ENCODE measurements at places on chromosomes 5 and 9. TPM values are rescaled to one million over a fixed set of nuclear protein-coding genes. Genes with fewer than 3 reads are reported as not detected.

GRCh38 chr9:133023117-133023890, 7.5 kb upstream of the GTF3C5 start:
- no peak for DNase-seq

DNA sequence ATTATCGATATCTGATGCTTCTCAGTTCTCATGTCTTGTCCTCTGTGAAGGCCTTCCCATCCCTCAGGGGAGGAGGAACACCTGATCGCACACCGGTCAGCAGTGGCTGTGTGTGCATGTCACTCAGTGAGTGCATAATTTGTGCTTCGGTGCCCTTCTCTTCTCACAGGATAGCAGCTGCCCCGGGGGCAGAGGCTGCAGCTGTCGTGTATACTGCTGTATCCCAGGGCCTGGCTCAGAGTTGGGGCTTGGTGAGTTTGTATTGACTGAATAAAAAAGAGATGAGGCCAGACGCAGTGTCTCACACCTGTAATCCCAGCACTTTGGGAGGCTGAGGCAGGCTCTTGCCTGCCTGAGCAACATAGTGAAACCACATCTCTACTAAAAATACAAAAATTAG, 49.7 kb upstream of the NCS1 start:
- no peak for DNase-seq

HMCN2 gene
- total RNA-seq: 0.22 TPM

RALGDS gene
- 36.1 TPM for total RNA-seq

PCDHB3 gene
- 0.10 TPM for total RNA-seq

- no peak for DNase-seq
Measured at GRCh38 chr9:33135031-33135461, 32.1 kb downstream of the B4GALT1 start.

DNA sequence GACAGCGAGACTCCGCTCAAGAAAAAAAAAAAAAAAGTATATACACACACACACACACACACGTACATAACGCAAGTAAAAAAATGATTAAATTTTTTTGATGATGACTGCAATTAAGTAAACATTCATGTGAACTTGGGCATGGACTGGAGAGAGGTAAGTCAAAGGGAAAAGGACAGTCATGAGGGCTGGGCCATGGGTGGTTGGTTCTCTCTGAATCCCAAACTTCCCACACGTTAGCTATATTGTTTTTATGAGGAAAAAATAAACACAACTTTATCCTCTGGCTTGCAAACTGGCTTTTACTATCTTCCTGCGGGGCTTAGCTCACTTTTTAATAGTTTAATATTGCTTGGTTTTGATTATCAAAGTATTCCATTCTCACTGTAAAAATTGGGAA, 53.7 kb downstream of the GOLM1 start:
- DNase-seq: no peak

GRCh38 chr9:120394058-120394669, 185.8 kb downstream of the CDK5RAP2 start:
- no peak for DNase-seq

DNA sequence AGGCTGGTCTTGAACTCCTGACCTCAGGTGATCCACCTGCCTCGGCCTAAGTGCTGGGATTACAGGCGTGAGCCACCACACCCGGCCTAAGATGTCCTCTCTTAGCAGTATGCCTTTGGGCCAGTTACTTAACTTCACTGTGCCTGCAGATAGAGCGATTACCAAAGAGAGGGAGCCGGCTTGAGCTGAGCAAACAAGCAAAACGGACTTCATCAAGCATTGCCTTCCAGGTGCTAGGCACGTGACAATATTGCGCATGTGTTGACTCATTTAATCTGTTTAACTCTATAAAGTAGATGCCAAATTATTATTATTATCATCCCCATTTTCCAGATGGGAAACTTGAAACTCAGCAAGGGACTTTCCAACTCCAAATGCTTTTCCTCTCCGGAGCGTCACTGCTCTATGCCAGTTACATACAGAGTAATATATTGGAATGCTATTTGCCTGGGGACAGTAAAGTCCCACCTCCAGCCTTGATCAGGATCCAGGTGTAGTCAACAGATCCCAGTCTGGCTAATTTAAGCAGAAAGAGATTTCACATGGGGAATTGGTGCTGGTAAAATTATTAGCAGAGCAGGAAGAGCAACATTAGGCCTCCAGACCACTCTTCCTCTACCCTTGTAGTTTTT, 5.6 kb upstream of the C9orf152 start:
- no peak for DNase-seq

- no peak for DNase-seq
Measured at GRCh38 chr9:35948451-35948850, 9.5 kb downstream of the OR2S2 start.

DNA sequence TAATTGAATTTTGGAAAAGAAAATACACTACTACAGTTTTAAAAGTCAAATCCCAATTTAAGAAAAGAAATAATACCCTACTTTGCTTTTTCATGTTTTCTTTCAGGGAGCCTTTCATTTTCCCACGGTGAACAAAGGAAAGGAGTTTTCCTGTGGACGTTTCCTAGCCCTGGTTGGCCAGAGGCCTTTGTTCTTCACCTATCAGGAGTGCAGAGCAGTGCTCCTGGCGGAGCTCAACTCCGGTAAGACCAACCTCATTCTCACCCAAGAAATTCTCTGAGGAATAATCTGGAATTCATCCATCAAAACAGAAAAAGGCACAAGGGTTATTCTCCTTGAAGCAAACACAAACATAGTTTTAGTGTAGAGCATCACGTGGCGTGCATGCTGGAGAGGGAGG, 248.9 kb downstream of the ADGRV1 start:
- DNase-seq: no peak

DNA sequence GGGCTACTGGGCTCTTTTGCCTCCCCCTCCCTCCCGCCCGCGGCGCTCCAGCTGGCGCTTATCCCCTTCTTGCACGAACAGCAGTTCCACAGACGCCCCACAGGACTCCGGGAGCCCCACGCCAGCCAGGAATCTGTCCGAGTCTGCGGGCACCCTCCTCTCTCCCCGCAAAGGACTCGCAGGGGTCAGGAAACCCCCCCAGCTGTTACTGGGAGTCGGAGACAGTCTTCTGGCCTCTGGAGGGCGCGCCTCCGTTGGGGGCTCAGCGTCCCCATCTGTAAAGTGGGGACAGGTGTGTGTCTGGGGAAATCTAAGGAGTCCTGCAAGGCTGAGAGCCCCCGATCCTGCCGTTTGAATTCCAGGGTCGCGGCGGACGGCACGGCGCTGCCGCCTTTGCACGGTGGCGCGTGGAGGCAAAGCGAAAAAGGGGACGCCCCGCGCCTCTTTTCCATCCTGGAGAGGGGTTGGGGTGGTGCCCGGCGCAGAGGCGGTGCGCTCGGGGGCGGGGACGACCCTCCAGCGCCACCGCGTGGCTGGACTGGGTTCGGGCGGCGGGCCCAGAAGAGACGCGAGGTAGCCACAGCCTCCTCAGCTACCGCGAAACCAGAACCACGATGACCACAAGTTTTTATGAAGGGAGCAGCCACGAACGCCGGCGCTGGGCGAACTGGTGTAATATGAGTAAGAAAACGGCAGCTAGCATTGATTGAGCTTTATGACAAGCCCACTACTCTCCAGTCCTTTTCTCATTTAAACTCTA, 2.8 kb upstream of the CCIN start:
- DNase-seq: peak; percentile 79

SLC6A3 gene
- total RNA-seq: not detected

DNA sequence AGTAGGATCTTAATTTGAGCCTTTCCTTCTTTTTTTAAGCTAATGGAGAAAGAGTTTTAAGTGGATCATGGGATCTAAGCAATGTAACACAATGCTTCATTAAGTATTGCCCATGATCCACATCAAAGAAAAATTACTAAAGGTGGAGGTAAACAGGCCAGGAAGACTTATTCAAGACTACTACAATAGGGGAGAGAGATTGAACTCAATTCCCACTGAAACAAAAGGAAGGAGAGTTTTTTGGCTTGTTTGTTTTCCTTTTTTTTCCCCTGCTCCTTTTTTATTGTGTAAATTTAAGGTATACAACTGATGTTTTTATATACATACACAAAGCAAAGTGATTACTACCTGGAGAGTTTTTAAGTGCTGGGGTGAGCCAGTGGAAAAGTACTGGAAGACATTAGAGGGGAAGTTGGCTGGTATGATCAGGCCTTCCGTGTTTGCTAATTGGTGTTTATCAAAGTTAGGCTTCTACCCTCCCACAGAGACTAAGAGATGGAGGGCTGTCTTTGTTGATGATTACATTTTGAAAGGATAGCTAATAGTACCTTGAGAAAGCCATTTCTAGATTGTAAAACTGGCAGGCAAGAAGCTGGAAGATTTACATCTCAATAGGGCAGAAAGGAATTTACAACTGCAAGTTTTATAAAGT, 262.7 kb downstream of the CHSY3 start:
- DNase-seq: no peak

OR13C3 gene
- not detected for total RNA-seq

HTR1A gene
- not detected for total RNA-seq

- no peak for DNase-seq
Measured at GRCh38 chr5:127856292-127856691, 153.1 kb downstream of the CCDC192 start.

- DNase-seq: no peak
Measured at GRCh38 chr9:129201866-129202265, 23.8 kb upstream of the IER5L start.

DNA sequence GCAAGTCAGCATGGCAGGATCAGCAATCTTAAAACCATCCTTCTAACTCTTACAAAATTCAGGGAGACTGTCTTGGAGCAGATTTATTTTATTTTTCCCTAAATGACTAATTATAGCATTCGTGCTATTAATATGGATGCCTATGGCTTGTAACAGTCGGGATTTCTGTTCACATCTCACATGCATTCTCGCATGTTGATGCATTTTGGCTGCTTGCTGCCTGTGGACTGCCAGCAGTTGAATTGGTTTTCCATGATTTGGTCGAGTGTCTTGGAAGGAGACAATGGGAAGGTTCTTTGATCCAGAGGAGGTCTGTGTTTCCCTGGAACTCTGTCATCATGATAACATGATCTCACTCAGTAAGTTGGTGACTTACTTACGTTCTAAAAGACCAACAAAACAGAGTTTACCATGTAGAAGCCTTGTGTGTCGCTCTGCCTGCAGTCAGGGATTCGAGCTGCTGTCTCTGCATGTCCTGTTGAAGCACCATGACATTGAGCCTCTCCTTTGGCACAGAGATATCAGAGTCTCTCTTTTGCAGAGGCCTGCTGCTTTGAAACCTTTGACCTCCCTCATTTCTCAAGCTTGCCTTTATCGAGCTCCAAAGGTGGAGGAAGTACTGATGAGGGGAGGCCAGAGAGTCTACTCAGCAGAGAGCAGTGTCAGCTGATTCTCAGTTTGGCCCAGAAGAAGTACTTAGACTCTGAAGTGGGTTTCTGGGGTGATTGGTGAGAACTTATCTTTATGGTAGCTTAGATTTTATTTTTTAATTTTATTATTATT, 82.4 kb downstream of the ARHGAP26 start:
- no peak for DNase-seq

DNA sequence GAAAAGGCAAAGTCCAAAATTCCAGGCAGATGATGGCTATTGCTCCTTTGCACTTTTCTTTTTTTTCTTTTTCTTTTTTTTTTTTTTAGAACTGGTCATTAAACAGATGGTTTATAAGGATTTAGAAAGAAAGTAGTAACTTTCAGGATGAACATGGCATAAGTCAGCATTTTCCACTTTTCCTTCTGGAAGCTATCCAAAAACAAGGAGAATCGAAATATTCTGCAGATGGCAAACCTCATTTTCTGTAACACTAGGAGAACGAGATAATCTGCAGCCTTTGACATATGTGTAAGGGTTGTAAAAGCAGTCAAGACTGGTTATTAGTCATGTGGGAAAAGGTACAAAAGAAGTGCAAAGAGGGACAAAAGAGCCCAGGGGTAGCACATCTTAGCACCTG, 69.1 kb upstream of the PUM3 start:
- no peak for DNase-seq

DNA sequence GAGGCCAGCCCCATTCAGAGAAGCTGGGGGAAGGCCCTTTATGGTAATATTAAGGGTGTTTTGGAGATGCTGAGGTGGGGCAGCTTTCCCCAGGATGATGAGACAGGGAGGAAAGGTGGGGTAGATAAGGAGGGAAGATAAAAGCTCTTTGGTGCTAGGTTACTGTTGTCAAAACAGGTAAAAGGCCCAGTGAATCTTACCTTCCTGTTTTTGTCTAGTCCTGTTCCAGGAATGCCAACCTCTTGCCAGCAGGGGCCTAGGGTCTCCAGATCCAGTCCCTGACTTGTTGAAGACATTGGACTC, 797 bp upstream of the CCL27 start:
- DNase-seq: no peak

GRCh38 chr9:28134446-28134976, 561.2 kb upstream of the C9orf72 start:
- no peak for DNase-seq

DNA sequence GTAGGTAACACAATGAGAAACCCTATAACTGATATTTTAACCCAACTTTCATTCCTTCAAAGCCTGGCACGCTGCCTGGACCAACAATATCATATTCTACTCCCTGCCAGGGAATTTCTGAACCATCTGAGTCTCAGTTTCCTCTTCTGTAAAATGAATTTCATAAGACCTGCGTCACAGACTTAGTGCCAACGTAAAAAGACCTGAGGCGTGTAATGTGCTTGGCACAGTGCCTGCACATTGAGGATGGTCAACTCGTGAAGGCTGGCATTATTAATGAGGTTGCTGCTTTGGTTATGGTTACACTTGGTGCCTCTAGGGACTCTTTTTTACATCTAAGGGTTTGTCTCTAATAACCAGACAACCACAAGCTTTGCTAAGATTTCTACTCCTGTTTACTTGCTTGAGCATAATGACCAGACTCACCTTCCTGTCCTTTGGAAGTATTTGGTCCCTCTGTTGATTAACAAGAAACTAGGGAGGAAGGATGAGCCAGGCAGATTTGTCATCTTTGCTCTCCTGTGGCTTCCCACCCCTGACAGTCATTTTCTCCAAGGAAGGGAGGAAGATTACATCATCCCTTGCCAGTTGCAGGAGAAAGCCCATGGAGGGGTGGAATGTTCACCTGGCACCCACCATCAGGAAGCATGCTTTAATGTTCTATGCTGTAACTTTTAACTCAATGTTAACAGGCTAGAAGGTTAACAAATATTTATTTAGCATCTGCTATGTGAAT, 79.0 kb downstream of the PAPPA start:
- DNase-seq: no peak

DNA sequence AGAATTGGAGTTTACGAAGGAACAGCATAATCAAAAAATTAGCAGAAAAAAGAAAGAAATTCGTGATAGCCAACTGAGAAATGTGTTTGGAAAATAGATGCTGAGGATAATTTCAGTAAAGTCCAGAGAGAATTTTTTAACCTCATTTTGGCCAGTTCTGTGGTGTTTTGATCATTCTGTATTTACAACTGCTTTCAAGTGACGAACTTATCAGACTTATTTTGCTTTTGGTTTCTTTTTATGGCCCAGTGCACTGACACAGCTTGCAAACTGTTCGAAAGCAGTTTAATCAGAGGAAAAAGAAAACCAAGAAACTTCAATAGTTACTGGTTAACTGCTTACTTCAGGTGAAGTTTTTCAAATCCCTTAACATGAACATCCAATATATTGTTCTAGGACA, 1.9 kb downstream of the SDHA start:
- no peak for DNase-seq

Measured in HCT116 (cell line).